ENCODE measurements at places on chromosomes 6 and 20.

GRCh38 chr6:29702519-29703103 lies 20.6 kb upstream of the HLA-F start:
- no peak for DNase-seq

- DNase-seq, result no peak
Measured at GRCh38 chr20:33770005-33770404, 38.2 kb downstream of the ZNF341 start.

- DNase-seq, result no peak
Measured at GRCh38 chr6:113805173-113805790, 51.9 kb upstream of the MARCKS start.

DNA sequence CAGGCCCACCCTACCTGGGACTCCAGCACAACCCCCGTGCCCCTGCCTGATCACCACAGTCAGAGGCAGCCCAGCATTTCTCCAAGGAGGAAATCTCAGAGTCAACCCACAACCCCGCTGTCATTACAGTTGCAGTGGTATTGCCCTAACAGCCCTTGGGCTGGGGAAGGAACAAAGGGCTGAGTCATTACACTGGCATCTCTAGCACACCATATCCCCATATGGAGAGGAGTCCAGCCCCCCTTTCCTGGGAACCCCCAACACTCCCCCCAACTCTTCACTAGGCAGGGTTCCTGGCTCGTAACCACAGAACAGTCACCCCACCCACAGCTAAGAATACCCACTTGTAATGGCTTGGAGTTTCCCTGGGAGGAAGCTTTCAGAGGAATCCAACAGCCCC lies 149.4 kb upstream of the OGFRL1 start:
- DNase-seq, result no peak

- DNase-seq, result no peak
Measured at GRCh38 chr20:50580016-50580747, 70.0 kb downstream of the PTPN1 start.

GRCh38 chr6:130617658-130618057 lies 209.5 kb upstream of the SMLR1 start:
- no peak for DNase-seq

GRCh38 chr6:43916924-43917877 lies 147.2 kb downstream of the VEGFA start:
- no peak for DNase-seq

GRCh38 chr20:51725584-51726176 lies 42.5 kb downstream of the ATP9A start:
- DNase-seq, result no peak

GRCh38 chr20:51266353-51266752 lies 243.4 kb upstream of the KCNG1 start:
- DNase-seq, result no peak

GRCh38 chr20:63552481-63553249 lies 1.3 kb upstream of the FNDC11 start:
- no peak for DNase-seq

- DNase-seq, result no peak
Measured at GRCh38 chr6:61614119-61614518, 671.9 kb downstream of the KHDRBS2 start.

GRCh38 chr6:56348578-56348977 lies 101.2 kb upstream of the COL21A1 start:
- DNase-seq, result no peak

DNA sequence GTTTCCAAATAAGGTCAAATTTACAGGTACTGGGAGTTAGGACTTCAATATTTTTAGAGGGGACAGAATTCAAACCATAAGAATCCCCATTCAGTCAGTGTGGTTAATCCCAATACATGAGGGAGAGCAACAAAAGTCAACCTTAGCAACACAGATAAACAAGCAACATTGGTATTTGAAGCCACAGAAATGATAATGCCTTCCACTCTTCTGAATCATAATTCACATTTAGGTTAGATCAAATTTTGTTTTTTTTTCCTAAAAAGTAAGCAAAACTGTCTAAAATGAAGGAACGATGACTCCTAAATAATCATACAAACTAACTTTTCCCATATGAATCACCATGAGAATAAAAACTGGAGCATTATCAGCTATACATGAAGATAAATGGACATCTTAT lies 246.0 kb upstream of the TENT5A start:
- DNase-seq, result no peak

DNA sequence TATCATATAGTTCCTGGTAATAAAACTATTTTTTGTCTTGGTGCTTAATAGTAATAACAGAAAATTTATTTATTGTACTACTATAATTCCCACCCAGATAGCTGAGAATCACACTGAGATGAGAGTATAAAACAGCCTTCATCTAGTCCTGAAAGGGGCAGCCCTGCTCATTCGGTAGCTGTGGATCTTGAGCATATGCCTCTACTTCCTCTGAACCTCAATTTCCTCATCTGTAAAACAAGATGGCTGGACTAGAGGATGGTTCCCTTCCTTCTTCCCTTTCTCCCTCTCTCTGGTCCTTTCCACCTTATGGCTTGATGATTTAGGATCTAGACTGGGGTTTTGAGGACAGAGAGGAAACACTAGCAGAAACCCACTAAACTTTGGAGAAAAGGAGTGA lies 15.0 kb downstream of the FKBP5 start:
- no peak for DNase-seq

GRCh38 chr6:2839982-2840748 lies 1.5 kb downstream of the SERPINB1 start:
- no peak for DNase-seq

DNA sequence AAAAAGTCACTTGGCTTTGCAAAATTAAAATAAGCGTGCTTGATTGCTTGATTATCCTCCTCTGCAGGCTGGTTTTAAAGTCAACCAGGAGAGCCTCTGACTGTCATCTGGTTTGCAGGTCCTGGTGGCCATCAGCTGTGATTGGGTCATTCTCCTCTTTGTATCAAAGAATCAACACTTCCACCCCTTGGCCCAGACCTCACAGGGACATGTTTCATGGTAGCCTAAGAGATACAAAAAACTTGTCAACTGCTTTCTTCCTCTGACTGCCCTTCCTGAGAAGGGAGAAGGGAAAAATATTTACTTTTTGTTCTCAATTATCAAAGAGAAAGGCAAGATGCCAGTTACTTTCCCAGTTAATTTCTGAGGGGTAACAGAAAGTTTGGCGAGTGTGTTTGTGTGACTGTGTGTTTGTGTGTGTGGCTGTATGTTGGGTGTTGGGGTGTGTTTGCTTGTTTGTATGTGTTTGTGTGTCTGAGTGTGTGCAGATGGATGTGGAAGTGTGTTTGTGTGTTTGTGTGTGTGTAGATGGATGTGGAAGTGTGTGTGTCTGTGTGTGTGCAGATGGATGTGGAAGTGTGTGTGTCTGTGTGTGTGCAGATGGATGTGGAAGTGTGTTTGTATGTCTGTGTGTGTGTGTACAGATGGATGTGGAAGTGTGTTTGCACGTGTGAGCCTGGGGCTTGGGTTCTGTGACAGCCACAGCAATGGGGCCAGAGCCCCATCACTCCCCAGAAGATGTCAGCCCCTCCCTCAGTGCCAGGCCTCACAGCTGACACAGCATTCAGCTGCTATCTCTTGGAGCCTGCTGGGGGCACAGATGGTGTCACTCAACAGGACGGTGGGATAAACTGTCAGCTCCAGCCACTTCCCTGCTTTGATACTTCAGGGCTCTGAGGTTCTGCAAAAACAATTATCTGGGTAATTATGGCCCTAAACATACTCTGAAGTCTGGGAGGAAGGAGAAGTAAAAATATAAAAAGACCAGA lies 98.6 kb upstream of the RNF24 start:
- no peak for DNase-seq

GRCh38 chr20:13684566-13685222 lies 46.0 kb upstream of the TASP1 start:
- peak; percentile 25 for DNase-seq

- DNase-seq, result no peak
Measured at GRCh38 chr20:34871320-34871926, 1.2 kb downstream of the GGT7 start.

DNA sequence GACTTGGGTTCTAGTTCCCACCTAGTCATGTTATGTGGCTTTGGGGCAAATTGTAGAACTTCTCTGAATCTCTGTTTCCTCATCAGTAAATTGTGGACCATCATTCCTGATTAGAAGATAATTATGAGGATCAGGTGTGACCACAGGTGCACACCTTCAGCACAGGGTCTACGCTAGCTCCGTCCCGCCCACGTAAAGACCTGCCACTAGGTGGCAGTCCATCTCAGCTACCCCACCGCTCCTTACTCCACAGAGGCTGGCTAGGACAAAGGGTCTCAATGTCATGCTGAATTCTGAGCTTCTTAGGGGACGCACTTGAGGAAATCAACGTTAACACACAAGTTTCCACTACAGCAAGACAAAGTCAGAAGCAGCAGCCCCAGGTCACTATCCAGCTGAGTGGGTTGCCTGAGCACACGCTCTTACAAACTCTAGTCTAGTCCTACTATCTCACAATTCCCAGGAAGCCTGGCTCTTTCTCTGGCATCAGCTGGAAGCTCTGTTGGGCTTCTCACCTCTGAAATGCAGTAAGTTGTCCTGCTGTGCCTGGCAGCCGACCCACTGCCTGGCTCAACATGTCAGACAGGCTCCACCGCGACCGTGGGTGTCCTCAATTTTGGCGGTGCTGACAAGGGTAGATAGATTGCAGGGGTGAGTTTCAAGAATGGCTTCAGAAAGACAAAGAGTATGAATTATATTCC lies 2.0 kb upstream of the PLCG1 start:
- no peak for DNase-seq

DNA sequence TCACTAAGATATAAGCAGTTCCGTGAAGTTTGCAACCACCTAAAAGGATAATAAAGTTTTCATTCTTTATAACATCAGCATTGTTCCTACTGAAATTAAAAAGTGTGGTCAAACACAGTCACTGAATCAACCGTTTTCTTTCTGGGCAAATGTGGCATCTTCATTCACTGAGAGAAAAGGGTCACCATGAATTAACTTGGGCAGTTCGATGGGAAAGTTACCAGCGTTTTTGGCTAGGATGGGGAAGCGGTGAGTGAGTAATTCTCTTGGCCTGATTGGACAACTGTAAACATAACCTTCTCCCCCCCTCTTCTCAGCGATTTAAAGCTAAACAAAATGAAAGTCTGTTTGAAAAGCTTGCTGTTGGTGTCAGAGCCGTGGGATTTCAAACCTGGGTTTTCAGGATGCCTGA lies 181.8 kb downstream of the SASH1 start:
- DNase-seq, result no peak

DNA sequence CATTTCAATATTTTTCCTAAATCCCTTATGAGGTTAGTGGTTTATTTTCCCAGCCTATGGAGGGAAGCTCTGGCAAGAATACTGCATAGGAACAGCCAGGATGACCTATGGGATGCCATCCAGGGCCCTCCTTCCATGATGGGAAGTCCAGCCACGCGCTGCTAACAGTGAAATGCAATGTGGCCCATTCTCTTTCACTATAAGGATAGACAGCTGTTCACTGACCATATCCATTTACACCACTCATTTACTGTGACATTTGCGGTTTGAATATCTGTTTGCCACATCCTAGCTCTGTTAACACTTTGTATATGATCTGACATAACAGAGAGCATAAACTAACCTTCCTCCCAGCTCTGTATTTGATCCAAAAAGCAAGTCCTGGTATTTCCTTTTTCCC lies 471.7 kb downstream of the CBLN4 start:
- DNase-seq, result no peak

GRCh38 chr6:12060780-12061609 lies 48.9 kb downstream of the HIVEP1 start:
- DNase-seq, result no peak
